ENCODE measurements at places on chromosomes 16 and 17. TPM values are rescaled to one million over a fixed set of nuclear protein-coding genes. Genes with fewer than 3 reads are reported as not detected.

GRCh38 chr17:39699818-39700147 lies at the start of gene ERBB2:
Gene ERBB2, plus strand, starts transcription at chr17:39700064. Its CDS starts 175 bp downstream, at chr17:39700239.
- peak; percentile 81 for DNase-seq

GRCh38 chr17:76189247-76189646 lies 48.2 kb upstream of the FOXJ1 start:
- no peak for DNase-seq

Gene VAT1L
- total RNA-seq, result not detected

DNA sequence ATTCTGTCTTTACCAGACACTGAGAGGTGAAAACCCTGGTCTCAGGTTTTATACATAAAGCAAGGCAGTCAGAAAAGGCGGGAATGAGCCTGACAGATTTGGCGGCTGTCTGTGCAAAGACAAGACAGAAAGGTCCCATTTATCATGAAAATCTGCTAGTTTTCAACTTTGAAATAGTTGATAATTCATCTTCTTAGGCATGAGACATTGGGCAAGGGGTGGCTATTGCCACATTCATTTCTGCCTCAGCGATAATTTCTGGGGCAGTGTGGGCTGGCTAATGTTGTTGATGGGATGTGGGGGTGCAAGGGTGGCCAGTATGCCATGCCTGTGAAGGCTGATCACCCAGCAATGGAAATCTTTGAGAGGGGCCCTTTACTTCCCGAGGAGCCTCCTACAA lies 173.8 kb upstream of the RPH3AL start:
- no peak for DNase-seq

DNA sequence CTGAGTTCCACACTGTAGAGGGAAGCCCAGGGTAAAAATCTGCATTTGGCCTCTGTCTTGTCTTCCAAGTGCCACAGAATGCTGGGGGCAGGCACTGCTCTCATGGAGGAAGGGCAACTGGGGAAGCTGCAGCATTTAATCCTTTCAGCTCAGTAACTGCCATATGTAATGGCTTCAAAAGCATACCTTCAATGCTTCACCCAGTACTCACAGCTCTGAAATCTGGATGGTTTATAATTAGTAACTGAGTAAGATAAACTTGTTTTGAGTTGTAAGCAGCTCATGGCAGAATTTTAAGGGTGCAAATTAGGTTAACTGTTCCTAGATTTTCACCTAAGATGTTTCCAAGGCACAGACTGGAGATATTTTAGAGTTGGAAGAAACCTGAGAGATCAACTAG lies 24.5 kb downstream of the PMP22 start:
- no peak for DNase-seq

GRCh38 chr17:74760404-74761105 lies 12.1 kb downstream of the NHERF1 start:
- no peak for DNase-seq

Gene KRTAP17-1
- not detected for total RNA-seq

Gene DNAH17
- 0.04 TPM for total RNA-seq

Gene TAC4
- total RNA-seq, result not detected

DNA sequence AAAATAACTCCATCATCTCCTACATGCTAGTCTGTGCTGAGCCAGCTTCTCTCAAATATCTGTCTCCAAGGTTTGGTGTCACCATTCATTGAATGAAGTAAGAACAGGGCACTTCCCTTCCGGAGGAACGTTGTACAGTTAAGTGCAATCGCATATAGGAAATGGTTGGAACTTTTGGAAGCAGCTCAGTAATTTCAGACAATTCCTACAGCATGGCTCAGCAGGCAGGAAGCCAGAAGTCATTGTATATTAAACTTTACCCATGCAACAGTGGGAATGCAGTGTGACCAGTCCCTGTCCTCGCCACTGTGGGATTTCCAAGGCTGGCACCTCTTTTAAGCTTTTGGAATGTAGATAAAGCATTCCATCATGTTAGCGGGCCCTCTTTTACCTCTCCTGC lies 51.1 kb upstream of the MYH2 start:
- no peak for DNase-seq
